ENCODE measurements at places on chromosomes 2 and 18.

DNA sequence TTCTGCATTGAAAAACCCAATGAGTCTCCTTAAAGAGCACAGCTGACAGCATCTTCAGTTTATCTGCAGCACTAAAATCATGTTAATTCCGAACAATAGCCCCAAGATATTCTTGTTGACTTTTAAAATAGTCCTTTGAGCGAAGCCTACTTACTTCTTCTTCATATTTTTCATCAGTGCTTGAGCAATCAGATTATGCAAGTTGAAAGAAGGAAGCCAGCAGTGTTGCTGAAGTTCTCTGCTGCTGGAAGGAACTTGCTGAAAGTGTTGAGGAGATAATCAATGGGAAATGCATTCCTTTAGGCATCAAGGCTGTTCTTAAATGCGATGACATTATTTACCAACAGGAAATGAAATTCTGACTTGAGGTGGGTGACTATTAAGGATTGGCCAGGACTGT, 105.9 kb upstream of the SNTG2 start:
- no peak for DNase-seq

DNA sequence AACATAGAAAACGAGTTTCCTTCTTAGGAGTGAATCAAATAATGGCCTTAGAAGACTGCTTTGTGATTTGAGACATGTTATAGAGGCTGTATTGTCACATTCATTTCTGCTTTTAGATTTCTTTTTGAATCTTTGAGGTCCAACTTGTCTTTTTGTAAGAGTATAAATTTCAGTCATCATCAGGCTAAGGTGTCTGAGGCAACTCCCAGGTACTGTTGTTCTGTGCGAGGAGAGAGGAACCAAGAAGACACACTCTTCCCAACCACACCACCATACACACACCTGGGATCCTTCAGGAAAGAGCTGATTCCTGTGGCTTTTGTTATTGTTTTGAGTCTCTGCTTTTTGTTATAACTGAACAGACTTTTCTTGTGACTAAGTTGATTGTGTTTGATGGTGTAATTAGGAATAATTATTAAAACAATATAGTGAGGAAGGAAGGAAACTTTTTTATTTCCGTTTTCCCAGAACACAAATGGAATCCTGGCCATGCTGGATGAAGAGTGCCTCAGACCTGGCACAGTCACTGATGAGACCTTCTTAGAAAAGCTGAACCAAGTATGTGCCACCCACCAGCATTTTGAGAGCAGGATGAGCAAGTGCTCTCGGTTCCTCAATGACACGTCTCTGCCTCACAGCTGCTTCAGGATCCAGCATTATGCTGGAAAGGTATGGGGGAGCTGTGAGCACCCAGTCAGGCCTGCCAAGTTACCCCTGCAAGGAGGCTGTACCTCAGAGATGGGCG, 140.4 kb downstream of the MYO1B start:
- DNase-seq: no peak

GRCh38 chr2:207484444-207485391, 45.0 kb upstream of the CREB1 start:
- DNase-seq: no peak

GRCh38 chr18:69230204-69230603, 170.5 kb upstream of the DOK6 start:
- no peak for DNase-seq

- no peak for DNase-seq
Observed at GRCh38 chr2:119293254-119293653, 69.6 kb downstream of the STEAP3 start.

DNA sequence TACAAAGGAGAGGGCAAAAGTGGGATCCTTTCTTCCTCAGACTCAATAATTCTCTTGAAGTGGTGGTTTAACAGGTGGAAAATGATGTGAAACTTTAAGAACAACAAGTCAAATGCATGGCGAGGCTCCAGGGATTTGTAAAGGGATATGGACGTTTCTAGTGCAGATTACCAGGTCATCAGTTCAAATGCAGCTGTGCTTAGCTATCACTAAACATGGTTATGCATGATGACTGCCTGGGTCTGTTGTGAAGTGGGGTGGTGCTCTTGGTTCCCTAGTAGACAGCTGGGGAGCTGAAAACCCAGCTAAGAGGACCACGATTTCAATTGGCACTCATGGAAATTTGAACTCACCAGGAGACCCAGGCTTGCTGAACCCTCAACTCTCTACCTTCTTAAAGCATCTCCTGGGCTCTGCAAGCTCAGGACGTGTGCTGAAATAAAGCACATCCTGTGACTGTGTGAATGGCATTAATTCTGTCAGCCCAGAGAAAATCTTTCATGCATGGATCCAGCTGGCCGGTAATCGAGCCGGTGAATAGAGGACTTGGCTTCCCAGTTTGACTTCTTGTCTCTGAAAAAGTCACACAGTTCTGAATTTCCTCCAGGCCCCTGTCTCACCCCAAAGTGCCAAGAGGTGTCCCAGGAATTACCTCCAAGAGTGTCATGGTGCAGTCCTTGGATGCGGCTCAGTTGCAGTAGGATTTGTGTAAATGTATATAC, 146.1 kb downstream of the MTX2 start:
- no peak for DNase-seq

GRCh38 chr2:20604951-20605381, 45.9 kb downstream of the HS1BP3 start:
- no peak for DNase-seq

- no peak for DNase-seq
Observed at GRCh38 chr2:179488563-179488962, 223.9 kb upstream of the SESTD1 start.

DNA sequence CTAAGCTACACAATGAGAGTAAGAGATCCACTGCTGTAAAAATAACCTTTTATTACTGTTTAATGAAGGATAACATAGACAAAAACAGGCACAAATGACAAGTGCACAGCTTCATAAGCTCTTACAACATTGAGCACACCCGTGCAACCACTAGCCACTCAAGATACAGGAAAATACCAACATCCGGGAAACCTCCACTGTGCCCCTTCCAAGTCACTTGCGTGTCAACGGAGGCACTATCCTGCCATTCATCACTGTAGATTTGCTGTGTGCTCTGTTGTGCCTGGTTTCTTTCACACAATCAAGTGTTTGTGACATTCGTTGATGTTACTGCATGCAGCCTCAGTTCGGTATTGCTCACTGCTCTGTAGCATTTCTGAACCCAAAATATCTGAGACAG, 292.9 kb upstream of the MYT1L start:
- no peak for DNase-seq

- DNase-seq: no peak
Observed at GRCh38 chr2:146540271-146540932, 1304.4 kb upstream of the ACVR2A start.

- DNase-seq: no peak
Observed at GRCh38 chr2:28420722-28421121, 28.1 kb downstream of the FOSL2 start.

DNA sequence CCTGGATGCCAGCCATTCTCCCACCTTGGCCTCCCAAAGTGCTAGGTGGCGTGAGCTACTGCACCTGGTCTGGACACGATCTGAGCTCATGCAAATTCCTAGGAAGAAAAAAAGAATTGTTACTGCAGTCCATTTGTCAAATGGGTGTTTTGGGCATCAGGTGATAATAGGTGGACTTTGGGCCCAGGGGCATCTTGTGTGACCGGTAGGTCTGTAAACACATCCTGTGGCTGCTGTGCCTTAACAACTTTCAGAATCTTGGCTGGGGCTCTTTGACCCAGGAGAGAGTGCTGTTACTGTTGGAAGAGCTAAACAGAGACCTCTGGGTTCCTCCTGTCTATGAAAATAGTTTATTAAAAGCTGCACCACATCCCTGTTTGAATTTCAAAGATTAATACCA, 34.9 kb upstream of the TFCP2L1 start:
- no peak for DNase-seq

DNA sequence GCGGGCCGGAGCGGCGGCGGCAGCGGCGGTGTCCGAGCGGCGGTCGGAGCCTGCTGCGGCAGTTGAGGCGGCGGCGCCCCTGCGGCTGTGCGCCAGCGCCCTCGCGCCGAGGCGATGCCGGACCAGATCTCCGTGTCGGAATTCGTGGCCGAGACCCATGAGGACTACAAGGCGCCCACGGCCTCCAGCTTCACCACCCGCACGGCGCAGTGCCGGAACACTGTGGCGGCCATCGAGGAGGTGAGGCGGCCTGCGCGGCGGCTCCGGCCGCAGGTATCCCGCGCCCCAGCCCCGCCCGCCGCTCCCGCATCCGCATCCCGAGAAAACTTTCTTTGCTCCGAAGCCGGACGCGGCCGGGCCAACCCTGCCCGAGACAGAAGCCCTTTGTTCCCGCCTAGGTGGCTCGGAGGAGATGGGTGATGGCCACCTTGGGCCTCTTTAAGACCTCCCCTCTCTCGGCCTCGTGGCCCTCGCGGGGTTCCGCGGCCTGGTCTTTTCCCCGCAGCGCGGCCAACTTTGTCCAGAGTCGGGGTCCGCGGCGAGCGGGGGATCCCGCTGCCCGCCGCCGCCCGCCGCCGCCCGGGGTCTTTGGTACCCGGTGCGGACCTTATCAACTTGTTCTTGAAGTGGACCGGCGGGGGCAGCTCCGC, 504 bp downstream of the ASAP2 start:
- DNase-seq: no peak

- DNase-seq: no peak
Observed at GRCh38 chr18:75240433-75240832, 29.8 kb downstream of the TSHZ1 start.

- no peak for DNase-seq
Observed at GRCh38 chr2:1639086-1639858, 105.0 kb downstream of the PXDN start.

- DNase-seq: no peak
Observed at GRCh38 chr2:36855429-36855828, 110.9 kb downstream of the STRN start.

GRCh38 chr2:191657977-191658376, 20.0 kb upstream of the NABP1 start:
- DNase-seq: no peak

DNA sequence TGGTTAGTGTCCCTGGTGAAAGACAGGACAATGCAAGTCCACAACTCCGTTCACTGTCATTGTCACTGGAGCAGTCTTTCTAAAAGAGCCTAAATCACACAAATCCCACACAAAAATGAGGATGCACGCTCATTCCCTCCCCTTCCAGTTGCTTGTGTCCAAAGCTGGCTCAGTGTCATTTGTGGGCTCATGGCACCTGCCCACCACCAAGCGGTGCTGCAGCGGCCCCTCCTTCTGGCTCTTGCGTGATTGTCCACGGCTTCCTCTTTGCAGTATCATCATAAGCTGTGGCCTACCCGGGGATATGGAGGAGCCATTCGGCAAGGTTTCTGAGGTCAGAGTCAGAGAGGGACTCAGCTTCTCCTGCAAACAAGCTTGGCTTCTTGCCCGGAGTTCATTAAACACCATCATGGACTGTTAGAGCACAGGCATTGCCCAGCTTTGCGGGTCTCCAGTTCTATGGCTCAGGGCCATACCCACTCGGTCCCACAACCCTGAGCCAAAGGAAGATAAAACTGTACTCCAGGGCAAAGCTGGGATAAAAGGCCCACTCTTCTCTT, 179.4 kb upstream of the AGAP1 start:
- DNase-seq: no peak

DNA sequence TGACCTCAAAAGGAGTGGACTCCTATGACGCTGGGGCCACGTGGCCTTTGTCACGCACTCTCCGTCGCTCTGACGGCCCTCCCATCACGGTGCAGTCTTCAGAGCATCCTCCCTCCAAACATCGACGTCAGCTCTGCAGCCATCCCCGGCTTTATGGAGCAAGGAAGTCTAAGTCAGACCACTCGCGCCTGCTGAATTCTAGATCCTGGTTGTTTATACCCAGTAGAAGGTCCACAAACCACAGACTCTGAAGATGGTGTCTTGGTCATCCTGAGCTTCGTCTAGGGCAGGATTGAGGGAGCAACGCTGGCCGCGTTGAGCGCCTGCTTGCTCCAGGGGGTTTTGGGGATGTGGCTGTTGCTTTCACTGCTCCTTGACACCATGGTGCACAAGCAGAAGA, 228.0 kb upstream of the SALL3 start:
- DNase-seq: no peak

- no peak for DNase-seq
Observed at GRCh38 chr2:119691651-119692245, 12.7 kb downstream of the TMEM177 start.
